ENCODE measurements at places on chromosomes 6 and 20. TPM values are rescaled to one million over a fixed set of nuclear protein-coding genes. Genes with fewer than 3 reads are reported as not detected.

Gene GSTA2
- not detected for total RNA-seq

Gene SRMS
- total RNA-seq, result not detected

Gene OLIG3
- total RNA-seq, result not detected

Gene PPP1R3G
- total RNA-seq, result 1.3 TPM

Gene ACOT13
- total RNA-seq, result 9.1 TPM

Gene PHIP
- total RNA-seq, result 10.1 TPM

Gene VNN1
- 0.12 TPM for total RNA-seq

Gene SLC12A5
- under 0.01 TPM for total RNA-seq

Gene CLDN20
- not detected for total RNA-seq

Gene RCAN2
- 1.2 TPM for total RNA-seq

Gene MATN4
- 0.23 TPM for total RNA-seq

Gene CD93
- total RNA-seq, result 6.0 TPM

Gene GPR6
- not detected for total RNA-seq

Gene NKAIN2
- total RNA-seq, result not detected

Gene GPX5
- total RNA-seq, result not detected
